Activated CD4-positive, alpha-beta T cell treated with anti-CD3 and anti-CD28 coated beads for 1 hour (primary cell): ENCODE measurements at places on chromosomes 6 and 20.

- DNase-seq: no peak
Measured at GRCh38 chr20:50541606-50542041, 31.4 kb downstream of the PTPN1 start.

DNA sequence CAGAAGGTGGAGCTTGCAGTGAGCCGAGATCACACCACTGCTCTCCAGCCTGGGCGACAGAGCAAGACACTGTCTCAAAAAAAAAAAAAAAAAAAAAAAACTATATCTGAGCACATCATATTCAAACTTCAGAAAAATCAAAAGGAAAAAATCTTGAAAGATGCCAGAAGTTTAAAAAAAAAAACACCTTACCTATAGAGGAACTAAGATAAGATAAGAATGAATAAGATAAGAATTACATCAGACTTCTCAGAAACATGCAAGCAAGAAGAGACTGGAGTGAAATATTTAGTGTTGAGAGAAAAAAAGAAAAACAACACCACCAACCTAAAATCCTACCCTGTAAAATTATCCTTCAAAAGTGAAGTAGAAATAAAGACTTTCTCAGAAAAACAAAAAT is 116.8 kb upstream of the ARID1B start:
- no peak for DNase-seq

DNA sequence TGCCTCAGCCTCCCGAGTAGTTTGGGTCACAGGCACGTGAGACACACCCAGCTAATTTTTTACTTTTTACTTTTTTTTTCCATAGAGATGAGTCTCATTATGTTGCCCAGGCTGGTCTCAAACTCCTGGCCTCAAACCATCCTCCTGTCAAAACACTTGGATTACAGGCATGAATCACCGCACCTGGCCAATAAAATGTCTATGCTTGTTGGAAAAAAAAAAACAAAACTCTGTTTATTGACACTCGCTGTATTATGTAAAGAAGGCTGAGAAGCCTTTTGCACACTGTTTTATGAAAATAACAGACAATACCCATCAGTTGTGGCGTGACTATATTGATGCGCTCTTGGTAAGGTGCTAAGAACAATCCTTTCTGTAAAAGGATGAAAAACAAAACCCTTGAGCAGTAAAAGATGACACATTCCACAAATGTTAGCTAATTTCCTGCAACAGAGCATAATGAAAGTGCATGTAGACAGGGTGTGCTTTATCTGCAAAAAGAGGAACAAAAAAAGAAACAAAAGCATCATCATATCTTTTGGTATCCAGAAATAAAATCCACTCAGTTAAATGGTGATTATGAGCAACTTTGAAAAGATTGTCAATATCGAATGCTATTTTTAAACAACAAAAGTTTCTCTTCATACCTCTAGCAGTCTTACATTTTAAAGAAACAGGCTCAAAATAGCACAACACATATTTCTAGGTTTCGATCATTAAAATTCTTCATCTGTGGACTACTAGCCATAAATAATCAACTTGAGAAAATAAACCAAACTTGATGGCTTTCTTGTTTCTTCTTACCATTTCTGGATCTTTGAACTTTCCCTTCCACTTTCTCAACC is 108.3 kb upstream of the PHACTR1 start:
- no peak for DNase-seq

- no peak for DNase-seq
Measured at GRCh38 chr6:9503111-9503761, 911.6 kb downstream of the TFAP2A start.

- DNase-seq: no peak
Measured at GRCh38 chr6:4336084-4336483, 200.7 kb upstream of the ECI2 start.

DNA sequence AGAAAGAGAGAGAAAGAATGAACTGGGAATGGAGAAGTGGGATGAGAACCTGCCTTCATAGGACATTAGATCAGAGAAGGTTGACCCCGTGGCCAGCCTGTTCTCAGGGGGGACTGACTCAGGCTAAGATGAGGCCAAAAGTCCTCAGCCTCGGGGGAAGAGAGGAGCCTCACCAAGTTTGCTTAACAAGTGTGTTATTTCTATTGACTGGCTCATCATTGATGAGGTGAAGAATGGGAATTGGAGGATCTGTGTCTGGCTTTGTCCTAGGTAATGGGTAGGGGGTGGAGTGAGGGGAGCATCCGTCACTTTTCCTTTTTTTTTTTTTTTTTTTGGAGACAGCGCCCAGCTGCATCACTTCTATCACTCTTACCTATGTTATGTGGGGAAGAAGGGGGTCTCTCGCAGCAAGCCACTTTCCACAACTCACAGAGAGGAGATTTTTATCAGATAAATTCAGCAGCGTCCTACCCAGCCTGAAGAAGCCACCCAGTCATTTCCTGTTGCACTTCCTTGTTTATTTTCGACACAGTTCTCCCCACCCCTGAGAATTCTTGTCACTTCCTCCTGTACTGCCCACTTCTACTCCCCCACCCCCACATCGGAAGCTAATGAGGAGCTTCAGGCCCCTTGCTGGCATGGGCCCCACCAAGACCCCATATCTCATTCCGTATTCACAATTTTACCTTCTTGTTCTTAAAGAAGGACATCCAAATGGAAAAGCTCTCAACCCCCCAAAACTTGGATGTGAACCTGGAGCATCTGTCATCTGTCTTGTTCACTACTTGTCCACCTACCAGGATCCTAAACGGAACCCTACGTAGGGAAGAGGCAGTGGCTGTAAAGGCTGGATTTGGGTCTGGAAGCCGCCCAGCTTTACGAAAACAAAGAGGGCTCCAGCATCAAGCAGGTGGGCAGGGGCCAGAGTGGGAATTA is 2.8 kb upstream of the RNASET2 start:
- no peak for DNase-seq

- no peak for DNase-seq
Measured at GRCh38 chr6:32610682-32611296, 21.1 kb upstream of the HLA-DRB1 start.

DNA sequence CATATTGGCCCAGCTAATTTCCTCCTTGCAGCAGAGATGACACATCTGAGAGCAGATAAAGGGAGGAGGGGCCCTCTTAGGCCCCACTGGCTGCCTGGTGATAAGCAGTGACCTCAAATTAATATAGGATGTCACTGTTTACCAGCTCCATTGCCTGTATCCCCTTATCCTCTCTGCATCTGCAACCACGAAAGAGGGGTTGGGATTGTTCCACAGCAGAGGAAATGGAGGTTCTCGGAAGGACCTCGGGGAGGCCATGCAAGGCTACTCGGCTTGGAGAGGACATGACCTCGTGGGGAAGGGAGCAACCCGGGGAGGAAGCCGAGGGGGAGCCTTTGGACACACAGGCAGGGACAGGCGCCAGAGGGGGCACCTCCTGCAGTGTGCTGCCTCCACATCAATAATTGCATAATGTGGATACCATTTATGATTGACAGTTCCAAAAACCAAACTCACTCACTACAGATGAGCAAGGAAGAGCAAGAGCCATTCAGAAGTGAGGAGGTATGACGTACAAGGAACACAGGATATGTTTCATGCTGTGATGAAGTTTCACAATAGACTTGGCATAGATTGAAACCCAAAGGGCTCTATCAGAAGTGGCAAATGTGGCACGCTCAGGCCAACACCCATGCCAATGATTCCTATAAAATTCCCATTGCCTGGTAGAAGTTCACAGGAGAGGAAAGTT is 177.2 kb upstream of the RNF24 start:
- no peak for DNase-seq

DNA sequence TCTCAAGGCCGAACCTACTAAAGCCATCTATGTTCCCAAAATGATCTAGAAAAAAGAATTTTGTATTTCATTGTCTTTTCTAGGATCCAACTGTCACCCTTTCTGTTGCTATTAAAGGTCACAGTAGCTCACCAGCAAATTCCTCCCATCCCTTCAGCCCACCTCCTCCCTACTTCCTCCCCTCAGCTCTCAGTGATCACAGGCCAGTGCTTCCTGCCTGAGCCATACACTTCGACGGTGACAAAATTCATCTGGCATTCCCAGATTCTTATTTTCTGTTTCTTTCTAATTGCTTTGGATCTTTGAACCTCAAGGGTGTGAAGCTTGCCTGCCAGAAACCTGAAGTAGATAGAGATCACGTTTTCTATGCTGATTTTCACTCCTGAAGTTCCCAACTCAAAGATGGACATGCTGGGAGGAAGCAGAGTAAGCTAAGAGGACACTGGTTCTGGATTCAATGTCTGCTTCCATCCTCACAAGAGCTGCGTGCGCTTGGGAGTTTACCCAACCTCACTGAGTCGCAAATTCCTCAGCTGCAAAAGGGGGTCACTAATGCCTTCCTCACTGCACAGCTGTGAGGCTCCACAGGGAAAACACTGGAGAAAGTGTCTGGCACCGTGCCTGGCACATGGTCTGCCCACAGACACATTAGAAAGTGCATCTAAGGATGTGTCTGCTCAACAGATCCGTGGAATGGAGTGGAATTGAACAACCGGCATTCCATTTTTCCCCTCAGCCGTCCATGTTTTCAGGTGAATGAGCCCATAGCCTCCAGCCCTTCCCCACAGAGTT is 34.5 kb downstream of the MDGA1 start:
- no peak for DNase-seq

DNA sequence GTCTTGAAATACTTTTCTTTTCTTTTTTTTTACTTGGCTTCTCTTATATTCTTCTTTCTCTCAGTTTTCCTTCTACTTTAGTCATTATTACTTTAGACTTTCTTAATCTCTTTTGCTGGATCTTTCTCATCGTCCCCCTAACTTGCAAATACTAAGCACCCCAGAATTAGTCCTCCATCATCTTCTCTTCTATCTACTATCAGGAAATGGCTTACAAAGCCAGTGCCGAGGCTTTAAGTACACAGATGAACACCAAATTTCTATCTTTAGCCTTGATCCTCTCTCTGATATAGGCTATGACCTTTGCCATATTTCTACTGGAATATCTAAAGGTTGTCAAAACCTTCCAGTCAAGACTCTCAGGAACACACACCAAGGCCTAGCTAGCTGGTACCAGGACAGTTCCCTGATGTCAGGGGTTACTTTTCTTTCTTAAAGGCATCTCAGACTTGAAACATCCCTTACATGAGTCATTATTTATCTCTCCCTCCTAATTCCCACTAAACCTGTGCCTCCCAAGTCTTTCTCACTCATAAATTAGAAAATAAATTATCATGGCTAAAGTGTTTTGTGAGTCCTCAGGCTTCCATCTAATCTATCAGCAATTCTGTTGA is 278.6 kb upstream of the TCF21 start:
- DNase-seq: no peak

- DNase-seq: no peak
Measured at GRCh38 chr6:52840763-52841585, at the start of gene GSTA5. TSS of gene GSTA5 (minus strand) at chr6:52840813.

- no peak for DNase-seq
Measured at GRCh38 chr6:137227871-137228302, 8.7 kb upstream of the IFNGR1 start.

DNA sequence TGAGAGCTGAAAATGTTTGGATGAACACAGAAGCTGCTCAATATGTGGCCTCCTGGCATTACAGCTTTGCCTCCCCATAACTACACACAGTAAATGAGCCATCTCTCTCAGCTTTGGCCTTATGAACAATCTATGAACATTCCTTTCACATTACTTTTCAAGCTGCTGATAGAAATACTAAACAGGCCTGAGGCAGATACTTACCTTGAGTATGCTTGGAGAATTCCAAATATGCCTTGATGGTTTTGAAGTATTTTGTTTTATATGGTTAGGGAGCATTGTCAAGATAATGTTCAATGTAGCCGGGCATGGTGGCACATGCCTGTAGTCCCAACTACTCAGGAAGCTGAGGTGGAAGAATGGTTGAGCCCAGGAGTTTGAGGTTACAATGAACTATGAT is 104.5 kb downstream of the CD24 start:
- no peak for DNase-seq
